Inflammatory macrophage treated with lipopolysaccharide for 1 hour (primary cell): ENCODE measurements at places on chromosomes 16 and 17.

GRCh38 chr17:79991924-79992648 lies 43.6 kb downstream of the TBC1D16 start:
- DNase-seq: no peak

- no peak for DNase-seq
Measured at GRCh38 chr17:50127697-50128361, 2.1 kb downstream of the SAMD14 start.

DNA sequence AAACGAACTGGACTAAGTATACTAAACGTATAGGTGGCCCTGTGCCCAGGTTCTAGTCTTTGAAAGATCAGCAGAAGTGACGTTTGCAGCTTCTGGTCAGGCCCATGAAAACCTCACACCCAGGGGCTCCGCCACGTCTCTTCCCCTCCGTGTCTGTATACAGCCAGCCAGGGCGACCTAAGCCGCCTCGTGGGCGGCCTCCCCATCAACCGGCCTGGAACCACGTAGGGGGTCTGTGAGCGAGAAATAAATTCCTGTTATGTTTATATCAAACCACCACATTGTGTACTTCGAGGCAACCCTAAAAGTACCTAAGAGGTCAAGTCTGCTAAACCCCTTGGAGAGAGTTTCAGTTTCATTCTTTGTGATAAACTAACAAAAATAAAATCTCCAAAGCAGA lies 6.8 kb downstream of the TK1 start:
- no peak for DNase-seq

DNA sequence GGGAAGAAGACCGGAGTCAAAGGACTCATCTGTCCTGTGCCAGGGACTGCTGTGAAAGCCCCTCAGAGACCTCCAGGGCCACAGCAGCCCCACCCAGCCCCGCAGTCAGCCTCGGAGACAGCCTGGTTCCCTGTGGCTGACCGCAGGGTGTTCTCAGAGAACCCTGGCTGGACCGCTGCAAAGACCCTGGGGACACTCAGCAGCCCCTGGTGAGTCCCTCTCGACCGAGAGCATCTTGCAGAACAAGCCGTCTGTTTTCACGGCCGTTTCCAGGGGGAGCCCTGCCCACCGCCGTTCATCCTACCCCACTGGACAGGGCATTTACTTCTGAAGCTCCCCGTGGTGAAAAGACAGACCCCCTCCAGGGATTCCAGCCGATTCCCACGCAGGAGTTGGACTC lies 10.3 kb downstream of the UBALD1 start:
- no peak for DNase-seq

DNA sequence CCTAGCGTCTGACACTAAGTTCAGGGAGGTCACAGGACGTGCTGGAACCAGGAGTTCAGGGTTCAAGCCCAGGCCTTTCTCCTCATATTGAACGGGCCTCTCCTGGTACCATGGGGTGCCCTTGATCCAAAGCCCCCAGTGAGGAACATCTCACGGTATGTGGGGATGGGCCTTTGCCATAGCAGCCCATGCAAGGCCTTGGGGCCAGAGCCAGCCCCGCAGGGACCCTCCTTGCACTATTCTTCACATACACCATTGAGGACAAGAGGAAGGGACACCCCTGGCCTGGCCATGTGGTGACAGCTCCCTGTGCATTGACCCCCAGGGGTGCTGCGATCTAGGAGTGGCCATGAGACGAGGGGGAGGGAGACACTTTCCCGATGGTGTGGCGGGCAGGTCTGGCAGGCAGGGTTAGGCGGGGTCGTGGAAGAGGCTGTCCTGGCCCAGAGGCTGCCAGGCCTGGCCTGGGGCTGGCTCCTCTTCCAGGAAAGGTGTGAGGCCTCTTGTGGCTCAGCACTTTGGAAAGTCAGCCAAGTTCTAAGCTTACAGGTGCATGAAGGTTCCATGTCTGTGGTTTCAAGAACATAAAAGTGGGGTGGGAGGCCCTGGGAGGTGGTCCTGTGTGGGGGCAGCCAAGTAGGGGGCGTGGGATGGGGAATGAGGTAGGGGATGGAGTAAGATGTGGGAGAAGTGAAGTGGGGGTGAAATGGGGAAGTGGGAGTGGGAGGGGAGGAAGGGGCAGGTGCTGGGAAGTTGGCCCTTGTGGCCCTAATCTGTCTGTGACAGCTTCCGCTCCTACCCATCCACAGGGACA lies 88.7 kb upstream of the CBX4 start:
- no peak for DNase-seq

DNA sequence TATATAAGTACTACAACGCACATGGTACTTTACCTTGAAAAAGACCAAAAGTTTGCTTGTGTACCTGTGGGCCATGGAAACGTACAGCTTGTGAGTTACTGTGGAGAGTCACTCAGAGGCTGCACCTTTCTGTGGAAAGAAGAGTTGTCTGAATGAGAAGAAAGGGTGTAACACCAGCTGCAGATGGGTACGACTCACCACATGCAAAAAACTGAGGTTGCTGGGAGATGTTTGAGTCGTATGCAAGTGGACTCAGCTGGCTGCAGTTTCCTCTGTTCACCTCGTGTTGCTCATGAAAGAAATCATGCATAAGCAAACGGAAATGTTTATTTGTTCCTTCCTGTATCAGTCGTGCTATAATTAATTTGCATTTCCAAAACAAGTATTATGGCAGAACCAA lies 22.4 kb upstream of the DYNLRB2 start:
- no peak for DNase-seq

DNA sequence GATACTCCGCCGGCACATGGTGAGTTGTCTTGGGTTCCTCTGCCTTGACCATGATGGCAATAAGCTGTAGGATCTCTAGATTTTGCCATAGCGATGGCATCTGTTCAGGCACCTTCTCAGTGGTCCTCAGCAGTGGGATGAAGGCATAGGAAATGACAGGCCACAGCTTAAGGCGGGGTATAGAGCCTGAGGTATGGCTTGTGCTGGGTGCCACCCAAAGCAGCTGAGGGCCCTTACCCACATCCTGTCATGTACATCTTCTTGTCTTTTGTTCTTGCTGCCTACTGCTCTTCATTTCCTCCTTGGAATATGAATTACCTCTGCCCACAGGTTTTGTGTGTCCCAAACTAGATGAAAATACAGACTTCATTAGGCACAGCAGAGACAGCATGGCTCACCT lies 29.5 kb downstream of the KAT7 start:
- no peak for DNase-seq

DNA sequence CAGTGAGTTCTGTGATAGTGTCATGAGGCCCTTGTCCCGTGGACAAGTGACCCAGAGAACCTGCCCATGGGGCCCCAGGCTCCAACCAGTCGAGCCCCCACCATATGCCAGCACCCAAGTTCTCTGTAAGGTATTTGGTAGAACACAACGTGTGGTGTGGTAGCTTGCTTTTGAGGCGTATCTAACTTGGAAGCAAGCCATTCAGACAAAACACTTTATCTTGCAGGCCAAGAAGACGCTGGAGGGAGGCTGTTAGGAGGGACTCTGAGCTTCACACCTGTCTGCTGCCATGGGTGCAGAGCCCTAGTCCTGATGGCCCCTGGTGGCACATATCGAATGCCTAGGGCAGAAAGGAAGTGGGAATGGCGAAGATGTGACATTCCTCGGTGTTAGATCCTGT lies 1.6 kb downstream of the NDUFAF8 start:
- DNase-seq: no peak

DNA sequence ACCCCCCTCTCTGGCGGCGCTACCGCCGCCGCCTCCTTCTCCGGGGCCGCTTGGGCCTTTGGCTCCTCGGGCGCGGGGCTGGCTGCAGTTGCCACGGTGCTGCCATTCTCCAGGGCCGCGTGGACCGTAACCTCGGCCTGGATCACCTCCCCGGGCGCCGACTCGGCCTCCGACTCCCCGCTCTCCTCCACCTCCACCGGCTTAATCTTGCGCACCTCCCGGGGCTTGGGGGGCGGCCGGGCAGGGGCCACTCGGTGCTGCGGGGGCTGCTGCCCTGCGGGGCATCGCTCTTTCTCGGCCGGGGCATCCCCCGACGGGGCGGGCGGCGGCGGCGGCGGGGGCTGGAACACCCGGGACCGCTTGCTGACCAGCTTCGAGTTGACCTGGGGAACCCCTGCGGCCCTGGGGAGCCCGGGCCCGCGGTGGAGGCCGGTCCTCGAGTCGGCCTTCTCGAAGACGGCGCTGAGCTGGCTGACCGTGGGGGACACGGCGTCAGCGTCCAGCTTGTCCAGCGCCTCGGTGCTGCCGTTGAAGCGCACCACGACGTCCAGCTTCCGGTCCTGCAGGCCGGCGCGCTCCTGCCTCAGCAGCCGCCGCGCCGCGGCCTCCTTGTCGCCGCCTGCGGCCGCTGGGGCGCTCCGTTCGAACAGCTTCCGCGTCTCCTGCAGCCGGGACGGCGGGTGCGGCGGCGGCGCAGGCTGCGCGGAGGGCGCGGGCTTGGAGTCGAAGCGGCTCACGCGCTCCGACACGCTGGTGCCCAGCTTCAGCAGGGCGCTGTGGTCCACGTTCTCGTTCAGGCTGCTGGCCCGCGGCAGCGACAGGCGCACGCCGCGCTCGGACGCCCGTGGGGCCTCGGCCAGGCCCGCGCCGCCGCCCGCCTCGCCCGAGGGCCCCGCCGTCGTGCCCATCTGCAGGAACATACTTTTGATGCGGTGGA lies 792 bp downstream of the PPP1R9B start:
- DNase-seq: peak; percentile 40

GRCh38 chr16:57634171-57634570 lies 5.7 kb downstream of the ADGRG1 start:
- DNase-seq: no peak

DNA sequence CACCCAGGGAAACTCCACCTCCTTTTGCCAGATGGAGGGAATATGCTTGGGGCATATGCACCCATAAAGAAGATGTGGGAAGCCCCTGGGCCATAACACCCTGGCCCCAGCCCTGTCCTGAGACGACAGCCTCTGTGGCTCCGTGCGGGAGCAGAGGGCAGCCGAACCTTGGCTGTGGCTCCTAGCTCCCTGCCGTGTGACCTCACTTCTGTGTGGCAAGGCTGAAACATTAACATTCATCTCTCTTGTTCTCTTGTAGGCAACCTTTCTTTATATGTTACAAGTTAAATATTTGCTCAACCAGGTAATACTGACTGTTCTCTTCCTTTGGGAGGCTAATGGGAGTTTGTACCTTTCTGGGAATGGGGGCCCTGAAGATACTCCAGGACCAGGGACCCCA lies 17.5 kb downstream of the SLC47A1 start:
- DNase-seq: no peak

- DNase-seq: no peak
Measured at GRCh38 chr17:81550830-81551457, 1.2 kb downstream of the FAAP100 start.

GRCh38 chr16:50021544-50021943 lies 3.5 kb upstream of the CNEP1R1 start:
- DNase-seq: no peak

DNA sequence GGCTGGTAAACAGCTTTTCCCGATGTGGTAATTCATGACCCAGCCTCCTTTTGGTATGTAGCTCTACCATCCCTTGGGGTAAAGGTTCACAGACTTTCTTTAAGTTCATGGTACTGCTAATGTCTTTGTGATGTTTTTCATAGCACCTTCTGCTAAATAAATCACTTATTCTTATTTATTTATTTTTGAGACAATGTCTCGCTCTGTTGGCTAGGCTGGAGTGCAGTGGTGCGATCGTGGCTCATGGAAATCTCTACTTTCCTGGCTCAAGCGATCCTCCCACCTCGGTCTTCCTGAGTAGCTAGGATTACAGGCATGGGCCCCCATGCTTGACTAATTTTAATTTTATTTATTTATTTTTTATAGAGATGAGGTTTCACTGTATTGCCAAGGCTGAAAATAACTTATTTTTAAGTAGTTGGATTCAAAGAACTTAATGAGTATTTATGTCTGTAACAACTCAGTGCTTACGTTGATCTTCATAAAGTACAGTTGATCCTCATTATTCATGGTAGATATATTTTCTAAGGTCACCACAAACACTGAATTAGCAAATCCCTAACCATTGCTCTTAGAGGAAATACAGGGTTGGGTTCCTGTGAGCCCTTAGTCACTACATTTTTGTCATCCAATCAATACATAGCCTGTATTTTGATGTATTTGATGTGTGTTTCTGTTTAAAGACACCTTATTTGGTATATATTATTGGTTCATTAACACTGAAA lies 97.1 kb downstream of the SHISA9 start:
- no peak for DNase-seq

GRCh38 chr17:9729034-9729650 lies 62.2 kb downstream of the DHRS7C start:
- peak; percentile 20 for DNase-seq

- DNase-seq: peak; percentile 50
Measured at GRCh38 chr17:28324781-28325180, 5.8 kb downstream of the TMEM97 start.

DNA sequence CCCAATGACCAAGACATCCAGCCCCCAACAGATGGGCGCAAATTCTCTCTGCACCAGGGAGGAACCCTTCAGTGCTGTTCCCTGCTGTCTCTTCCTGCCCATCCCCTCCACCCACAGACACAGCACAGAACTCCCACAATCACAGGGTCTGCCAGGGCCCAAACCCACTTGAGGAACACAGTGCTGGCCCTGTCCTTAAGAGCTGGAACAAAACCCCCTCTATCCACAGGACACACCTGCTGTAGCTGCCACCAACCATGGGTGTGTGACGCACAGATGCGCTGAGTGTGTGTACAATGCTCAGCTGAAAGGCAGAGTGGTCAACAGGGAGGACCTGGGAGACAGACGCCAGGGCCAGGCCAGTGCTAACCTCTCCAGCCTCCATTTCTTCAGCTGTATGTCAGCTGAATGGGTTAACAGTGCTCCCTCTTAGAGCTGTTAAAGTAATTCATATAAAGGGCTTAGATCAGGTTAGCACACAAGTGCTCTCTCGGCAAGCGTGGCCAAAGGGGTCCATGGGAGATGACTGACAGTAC lies 62.1 kb downstream of the AMFR start:
- no peak for DNase-seq

- no peak for DNase-seq
Measured at GRCh38 chr16:52293204-52293603, 253.7 kb downstream of the TOX3 start.

GRCh38 chr17:17463821-17464220 lies 13.0 kb upstream of the MED9 start:
- DNase-seq: no peak

- DNase-seq: no peak
Measured at GRCh38 chr16:48386559-48387312, 1.5 kb upstream of the SIAH1 start.

GRCh38 chr16:2170080-2170479 lies 14.5 kb downstream of the TRAF7 start:
- no peak for DNase-seq

DNA sequence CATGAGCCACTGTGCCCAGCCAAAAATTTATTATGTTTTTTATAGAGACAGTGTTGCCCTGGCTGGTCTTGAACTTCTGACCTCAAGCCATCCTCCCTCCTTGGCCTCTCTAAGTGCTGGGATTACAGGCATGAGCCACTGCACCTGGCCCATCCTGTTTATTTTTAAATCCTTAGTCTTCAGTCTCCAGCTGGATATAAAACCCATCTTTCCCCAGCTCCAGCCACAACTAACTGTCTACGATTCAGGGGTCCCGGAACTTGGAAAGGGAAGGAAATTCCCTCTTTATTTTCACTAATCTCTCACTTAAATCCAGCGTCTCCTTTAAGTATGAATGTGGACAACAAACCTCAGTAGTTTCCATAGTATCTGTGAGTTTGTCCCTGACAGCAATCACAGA lies 62.2 kb downstream of the IQCK start:
- no peak for DNase-seq
